Hematopoietic multipotent progenitor cell treated with erythropoietin and hydrocortisone succinate and interleukin-3 and kit ligand, for 17 days (in vitro differentiated cells): ENCODE measurements at places on chromosomes 12 and 14.
A peak's percentile ranks its signal among the peaks of the same experiment; 100 is the strongest.

- DNase-seq, result no peak
Measured at GRCh38 chr12:110853836-110854235, 7.0 kb downstream of the CCDC63 start.

- no peak for DNase-seq
Measured at GRCh38 chr14:89719366-89720075, 235.0 kb downstream of the EFCAB11 start.

DNA sequence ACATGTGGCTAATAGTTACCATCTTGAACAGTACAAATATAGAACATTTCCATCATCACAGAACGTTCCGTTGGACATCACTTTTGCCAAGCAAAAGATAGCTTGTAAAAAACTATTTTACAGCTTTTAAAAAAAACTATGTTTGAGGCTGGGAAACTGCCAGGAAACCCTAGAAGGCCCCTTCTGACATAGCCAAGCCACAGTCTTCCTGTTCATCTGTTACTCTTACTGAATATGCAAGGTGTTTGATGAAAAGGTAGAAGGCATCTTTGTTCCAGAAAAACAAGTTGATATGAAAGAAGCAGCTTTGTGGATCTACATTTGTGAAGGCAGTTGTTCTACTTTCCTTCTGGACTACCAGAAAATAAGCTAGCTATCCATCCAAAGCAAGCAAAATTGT lies 23.6 kb upstream of the WNK1 start:
- DNase-seq, result no peak

GRCh38 chr14:101492716-101493115 lies 68.6 kb upstream of the DIO3 start:
- no peak for DNase-seq

- DNase-seq, result peak; percentile 76
Measured at GRCh38 chr14:37230551-37231194, 32.9 kb downstream of the MIPOL1 start.

DNA sequence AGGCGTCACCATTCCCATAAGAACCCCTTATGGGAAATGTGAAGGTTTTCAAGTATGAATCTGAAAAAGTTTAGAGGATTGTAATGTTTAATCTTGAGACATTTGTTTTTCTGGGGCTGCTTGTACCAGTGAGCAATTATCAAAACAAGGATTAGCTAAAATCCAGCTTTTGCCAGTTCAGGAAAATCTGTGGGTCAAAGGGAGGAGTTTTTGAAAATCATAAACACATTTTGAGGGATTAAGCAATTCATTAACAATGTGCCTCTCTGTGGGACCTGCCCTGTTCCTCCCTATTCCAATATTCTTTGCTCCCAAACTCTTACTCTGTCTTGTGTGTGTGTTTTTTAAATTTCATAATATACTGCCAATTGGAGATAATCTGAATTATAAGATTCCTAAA lies 11.7 kb upstream of the DAAM1 start:
- no peak for DNase-seq

DNA sequence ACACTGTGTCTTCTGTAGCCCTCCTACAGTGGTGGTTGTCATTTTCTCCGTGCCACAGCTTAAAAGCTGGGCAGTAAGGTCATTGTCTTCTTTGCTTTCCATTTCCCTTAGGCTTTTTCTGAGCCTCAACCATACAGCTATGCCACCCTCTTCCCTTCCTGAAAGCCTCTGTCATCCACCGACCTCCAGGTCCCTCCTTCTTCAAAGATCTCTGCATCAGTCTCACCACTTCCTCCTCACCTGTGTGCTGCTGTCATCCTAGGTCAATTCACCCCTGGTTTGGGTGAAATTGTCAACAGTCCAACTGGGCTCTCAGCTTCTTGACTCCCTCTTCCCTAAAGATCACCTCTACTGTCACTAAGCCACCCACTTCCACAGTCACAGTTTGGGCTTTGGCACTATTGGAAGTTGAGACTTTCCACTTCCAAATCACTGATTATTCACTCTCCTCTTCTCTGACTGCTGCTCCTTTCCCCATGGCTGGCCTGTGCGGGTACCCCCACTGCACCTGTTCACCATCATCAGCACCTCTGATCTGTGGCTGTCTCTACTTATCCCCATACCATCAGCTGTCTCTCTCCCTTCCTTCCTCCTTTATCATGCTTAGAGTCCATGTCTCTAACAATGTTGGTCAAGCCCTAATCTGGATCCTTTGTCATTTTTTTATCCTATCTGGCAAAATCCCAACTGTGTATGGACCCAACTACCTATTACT lies 15.5 kb upstream of the TSPAN9 start:
- no peak for DNase-seq

DNA sequence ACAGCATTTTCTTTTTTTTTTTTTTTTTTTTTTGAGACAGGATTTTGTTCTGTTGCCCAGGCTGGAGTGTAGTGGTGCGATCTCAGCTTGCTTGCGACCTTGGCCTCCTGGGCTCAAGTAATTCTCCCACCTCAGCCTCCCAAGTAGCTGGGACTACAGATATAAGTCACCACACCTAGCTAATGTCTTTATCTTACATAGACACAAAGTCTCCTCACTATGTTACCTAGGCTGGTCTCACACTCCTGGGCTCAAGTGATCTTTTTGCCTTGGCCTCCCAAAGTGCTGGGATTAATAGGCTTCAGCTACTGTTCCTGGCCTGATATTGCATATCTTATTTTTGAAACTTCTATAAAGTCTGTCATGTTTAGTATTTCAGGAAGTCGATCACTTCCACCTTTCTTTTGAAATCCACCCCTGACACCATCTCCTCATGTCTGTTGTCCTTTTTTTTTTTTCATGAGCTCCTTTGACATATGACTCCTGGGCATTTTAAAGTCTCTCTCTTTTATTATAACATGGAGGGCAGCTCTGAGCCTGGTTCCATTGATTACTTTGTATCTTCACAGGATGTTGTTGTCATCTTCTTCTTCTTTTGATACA lies 5.9 kb upstream of the A2ML1 start:
- DNase-seq, result peak; percentile 78

- no peak for DNase-seq
Measured at GRCh38 chr12:113260127-113260526, 38.9 kb downstream of the TPCN1 start.

DNA sequence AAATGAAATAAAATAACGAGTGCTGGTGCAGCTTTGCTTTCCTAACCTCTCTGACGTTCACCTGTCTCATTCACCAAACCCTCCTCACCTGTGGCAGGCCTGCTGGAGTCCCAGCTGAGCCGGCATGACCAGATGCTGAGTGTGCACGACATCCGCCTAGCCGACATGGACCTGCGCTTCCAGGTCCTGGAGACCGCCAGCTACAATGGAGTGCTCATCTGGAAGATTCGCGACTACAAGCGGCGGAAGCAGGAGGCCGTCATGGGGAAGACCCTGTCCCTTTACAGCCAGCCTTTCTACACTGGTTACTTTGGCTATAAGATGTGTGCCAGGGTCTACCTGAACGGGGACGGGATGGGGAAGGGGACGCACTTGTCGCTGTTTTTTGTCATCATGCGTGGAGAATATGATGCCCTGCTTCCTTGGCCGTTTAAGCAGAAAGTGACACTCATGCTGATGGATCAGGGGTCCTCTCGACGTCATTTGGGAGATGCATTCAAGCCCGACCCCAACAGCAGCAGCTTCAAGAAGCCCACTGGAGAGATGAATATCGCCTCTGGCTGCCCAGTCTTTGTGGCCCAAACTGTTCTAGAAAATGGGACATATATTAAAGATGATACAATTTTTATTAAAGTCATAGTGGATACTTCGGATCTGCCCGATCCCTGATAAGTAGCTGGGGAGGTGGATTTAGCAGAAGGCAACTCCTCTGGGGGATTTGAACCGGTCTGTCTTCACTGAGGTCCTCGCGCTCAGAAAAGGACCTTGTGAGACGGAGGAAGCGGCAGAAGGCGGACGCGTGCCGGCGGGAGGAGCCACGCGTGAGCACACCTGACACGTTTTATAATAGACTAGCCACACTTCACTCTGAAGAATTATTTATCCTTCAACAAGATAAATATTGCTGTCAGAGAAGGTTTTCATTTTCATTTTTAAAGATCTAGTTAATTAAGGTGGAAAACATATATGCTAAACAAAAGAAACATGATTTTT lies 17.1 kb upstream of the AMN start:
- no peak for DNase-seq

DNA sequence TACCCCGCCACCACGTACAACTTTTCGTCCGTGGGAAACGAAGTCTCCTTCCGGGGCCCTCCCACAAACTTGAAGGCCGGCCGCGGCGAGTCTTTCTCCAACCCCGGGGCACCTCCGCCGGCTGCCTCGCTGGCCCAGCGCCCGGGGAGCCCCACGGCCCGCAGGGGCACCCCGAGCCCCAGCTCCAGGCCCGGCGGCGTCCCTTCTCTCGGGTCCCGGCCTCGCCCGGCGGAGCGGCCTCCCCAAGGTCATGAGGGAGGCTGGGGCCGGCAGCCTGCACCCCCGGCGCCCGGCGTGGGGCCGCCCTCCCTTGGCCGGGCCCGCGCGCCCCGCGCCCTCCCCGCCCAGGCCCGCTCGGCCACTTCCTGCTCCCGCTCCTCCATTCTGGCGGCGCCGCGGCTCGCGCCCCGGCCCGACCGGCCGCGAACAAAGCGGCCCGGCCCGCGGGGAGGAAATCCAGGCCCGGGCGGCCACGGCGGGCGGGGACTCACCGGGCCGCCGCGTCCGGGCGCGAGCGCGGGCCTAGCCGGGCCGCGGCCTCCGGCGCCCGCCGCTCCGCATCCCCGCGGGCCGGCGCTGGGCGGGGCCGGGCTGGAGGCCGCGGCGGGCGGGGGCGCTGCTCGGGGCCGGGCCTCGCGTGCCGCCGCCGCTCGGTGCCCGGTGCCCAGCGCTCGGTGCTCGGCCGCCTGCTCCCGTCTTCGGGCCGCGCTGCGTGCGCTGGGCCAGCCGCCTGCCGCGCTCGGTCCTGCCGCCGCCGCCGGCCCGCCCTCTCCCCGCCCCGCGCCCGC lies at the start of gene AKT1:
TSS of gene AKT1 (minus strand) at position 756 of the 788 bp plus-strand sequence. CDS start 3,105 bp downstream, outside the sequence.
- DNase-seq, result peak; percentile 17

DNA sequence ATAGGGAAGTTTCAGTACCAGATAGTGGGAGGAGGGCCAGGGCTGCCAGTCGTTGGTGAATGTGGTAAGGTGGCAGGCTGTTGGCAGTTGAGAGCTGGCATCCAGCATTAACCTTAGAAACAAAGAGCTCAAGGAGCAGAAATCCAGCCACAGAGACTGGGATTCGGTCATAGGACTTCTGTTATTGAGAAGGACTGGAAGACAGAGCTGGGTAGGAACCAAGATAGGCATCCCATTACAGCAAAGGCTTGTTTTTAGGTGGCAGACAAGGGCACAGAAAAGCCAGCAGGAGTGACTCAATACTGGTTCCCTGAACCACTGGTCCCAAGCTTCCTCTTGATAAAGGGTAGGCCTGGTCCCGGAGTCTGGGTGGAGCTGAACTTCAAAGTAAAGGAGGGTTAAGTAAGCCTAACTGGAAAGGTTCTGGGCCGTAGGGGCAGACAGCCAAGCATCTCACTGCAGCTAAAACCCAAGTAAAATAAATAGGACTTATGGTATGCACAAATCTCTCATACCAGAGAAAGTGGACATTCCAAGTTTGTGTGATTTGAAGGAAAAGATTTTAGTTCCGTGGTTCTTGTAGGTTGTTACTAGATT lies 147.9 kb downstream of the ETV6 start:
- DNase-seq, result no peak

DNA sequence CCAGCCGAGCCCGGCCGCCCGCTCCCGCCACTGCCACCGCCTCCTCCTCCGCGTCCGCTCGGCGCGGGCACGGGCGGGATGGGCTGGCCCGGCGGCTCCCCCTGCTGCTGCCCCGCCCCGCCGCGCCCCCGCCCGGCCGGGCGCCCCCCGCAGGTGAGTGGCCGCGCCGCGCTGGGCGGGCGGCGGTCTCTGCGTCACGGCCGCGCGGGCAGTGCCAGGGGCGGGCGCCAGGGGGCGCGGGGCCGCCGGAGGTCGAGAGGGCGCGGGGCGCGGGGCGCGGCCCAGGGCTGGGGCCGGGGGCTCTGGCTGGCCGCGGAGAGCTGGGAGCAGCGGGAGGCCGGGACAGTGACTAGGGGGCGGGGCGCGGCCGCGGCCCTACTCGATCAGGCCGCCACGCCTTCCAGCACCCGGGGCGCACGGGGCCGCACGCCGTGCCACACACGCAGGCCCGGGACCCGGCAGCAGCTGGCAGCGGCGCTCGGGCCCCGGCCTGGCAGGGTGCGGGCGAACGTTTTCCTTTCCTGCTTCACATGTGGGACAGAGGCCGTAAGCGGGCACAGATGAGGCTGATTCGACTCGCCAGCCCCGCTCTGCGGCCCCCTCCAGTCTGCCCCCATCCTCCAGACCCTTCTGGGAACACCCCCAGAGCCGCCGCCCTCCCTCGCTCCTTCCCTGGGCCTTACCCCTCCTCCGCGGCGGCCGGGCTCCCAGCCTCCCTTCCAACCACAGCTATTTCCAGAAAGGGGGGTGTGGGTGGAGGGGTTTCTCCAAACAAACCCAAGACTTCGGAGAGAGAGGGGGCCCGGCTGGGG lies 2.4 kb upstream of the TNS2 start:
- peak; percentile 69 for DNase-seq

DNA sequence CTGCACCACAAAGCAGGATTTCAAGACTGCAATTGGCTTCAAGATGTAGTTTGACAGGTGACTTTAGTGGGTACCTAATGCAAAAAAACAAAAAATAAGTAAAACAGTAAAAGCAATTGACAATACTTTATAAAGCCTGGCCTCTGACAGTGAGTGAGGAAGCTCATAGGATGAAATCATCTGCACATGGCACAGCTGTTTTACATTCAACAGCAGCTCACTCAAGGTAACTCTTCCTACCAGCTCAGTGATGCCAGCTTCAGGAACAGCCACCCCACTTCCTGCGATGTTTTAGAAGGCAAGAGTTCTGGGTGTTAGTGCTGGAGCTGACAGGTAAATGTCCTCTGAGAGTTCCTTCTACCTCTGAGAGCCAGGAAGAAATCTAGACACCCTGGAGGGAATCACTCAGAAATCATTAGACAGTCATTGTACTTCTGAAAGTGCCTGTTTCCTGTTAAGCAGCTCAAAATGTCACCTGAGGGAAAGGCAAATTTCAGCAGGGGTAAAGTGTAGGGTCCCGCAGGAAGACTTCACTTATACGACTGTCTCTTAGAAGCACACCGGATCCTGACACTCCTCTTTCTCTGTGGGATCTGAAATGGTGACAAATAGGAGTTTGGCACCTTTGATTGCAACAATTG lies 99.9 kb downstream of the FOXN3 start:
- DNase-seq, result no peak

DNA sequence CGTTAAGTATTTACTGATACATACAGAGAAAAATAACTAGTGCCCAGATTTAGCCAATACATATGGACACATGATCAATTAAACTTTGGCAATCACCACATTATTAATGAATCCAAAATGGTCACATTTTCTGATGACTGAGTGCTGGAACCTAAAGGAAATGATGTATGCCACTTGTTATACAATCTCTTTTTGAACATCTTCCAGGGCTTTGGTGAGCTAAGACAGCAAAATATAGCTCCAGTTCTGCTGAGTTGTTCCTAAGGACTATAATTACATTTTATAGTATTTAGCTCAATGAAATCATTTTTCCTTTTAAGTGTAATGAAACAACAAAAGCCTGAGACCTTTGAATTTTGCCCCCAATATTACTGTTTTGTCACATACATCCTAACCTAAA lies 329.1 kb upstream of the ATP2B1 start:
- DNase-seq, result no peak

- DNase-seq, result no peak
Measured at GRCh38 chr12:820336-820735, 68.0 kb downstream of the WNK1 start.
